CD4-positive, alpha-beta T cell treated with Interleukin-1 beta for 1 hour (primary cell): ENCODE measurements at places on chromosomes 4 and X.

DNA sequence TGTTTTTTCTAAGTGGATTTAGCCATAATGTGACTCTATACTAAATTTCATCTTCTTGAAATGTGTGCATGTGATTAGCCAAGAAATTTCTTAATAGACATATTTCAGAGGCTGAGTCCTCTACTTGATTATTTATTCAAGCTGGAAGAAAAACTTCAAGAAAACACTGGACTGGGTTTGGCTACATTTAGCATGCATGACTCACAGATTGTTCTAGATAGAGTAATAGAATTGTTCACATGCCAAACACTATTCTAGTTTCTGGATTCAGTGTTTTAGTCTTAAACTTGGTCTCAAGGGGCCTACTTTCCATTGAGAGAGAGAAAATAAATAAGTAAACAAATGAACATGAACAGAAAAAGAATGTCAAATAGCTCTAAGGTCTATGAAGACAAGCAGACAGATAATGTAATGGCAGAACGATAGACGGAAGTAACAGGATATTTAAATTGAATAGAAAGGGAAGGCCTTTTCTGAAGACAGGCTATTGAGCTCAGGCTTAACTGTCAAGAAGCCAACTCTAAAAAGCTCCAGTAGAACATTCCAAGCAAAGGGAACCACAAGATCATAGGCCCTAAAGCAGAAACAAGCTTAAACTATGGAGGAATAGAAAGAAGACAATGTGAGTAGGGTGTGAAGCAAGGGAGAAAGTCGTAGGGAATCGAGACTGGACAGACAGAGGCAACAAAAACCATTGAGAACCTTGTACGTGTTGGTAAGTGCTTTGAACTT lies 104.6 kb downstream of the TMEM144 start:
- DNase-seq = no peak

- DNase-seq = no peak
These were observed 29.5 kb upstream of the TXLNG start for GRCh38 chrX:16756724-16757123.

GRCh38 chrX:25523574-25524540 lies 508.1 kb upstream of the ARX start:
- no peak for DNase-seq

- no peak for DNase-seq
These were observed 69.9 kb downstream of the PALLD start for GRCh38 chr4:168566726-168567125.

DNA sequence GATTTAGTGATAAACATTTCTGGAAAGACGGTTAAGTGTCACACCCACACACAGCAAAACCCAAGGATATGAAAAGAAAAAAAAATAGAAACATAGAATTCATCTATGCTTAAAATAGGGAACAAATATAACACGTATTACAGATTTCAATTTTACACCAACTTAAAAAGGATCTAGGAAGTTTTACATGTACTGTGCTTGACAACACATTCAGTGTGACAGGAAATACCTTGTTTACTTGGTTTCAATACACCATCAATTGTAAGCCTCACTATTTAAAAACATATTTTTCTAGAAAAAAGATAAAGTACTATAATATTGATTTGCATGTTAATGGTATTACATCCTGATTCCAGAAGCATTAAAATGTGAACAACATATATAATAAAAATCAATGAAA lies 77.0 kb upstream of the SPRY1 start:
- no peak for DNase-seq

- DNase-seq = no peak
These were observed 42.6 kb downstream of the C4orf51 start for GRCh38 chr4:145722561-145722960.

DNA sequence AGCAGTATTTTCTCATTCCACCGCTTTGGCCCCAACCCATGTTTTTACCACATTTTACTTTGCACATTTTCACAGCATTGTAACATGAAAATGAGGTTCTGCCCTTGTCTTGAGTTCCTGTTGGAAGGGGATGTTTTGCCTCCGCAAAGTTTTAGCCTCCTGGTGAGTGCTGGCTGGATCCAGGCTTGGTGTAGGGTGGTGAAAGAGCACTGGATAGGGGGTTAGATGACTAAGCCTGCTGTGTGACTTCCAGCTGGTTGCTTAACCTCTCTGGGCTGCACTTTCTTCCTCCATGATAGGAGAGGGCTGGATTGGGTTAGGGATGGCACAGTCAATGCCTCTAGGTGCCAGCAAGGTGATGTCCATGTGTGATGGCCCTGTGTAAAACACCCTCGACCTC lies 28.9 kb downstream of the CYTL1 start:
- no peak for DNase-seq

DNA sequence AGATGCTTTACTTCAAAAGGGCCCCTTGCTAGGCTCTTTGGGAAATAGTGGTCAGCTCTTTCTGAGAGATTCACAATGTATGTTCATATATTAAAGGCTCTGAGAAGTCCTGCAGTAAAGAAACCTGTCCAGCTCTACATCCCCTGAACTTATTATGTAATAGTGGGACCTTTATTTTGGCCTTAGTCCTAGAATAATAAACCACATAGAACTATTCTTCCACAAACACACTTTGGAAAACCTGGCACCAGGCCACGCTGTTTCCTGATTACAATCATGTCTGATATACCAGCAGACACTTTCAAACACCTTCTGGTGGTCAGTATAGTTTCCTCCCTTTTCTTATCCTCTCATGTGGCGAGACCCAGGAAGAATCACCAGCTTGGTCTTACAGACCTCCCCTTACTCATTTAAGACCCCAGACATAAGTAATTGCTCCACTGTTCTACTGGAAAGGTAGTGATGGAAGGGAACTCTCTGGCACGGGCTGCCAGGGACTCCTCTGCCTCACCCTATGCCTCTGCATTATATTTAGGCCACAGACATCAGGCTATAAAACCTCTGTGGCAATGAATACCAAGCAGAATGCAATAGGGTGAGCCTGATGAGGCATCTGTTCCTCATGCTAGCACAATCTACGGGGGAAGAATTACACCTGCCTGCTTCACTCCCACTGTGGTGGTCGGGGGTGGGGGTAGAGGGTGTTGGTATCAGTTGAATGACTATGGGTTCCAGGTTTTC lies 5.7 kb upstream of the PPEF1 start:
- no peak for DNase-seq

DNA sequence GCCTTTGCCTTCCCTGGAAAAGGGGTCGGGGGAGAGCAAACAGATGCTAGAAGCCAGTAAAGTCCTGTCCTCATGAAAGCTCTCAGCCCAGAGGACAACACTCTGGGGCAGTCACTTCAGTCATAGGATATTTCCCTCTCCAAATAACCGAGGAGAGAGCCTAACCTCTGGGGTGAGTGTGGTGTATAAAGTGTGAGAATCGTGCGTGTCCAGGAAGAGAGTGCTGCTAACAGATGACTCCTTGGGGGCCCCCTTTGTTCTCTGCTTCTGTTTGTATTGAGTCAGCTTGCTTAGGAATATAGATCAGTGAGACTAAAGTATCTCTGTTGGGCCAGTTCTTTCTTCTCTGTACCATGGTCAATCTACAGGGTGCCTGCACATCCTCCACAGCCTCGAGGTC lies 247.2 kb downstream of the PALLD start:
- no peak for DNase-seq

- DNase-seq = no peak
These were observed at the start of gene DUSP9 for GRCh38 chrX:153646620-153647373. Gene DUSP9 (plus strand): TSS chrX:153647203. CDS start chrX:153647954, 751 bp downstream.

- DNase-seq = no peak
These were observed 132.2 kb downstream of the AFAP1 start for GRCh38 chr4:7807351-7807921.

DNA sequence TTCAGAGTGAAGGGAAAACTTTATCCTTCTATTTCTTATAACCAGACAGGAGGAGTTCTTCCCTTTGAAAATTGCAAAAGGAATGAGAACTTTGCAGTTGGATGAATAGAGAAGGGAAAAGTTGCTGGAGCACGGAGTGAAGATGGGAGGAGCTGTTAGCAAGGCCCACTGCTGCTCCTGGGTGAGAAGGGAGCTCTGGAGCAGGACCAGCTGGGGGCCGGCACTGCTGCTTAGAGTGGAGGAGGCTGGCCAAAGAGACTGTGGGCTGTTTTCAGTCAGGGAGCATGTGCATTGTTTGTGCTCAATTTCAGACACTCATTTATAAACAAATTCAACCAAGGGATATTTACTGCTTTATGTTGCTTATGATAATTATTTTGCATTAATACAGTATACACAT lies 164.2 kb downstream of the STIM2 start:
- DNase-seq = no peak

DNA sequence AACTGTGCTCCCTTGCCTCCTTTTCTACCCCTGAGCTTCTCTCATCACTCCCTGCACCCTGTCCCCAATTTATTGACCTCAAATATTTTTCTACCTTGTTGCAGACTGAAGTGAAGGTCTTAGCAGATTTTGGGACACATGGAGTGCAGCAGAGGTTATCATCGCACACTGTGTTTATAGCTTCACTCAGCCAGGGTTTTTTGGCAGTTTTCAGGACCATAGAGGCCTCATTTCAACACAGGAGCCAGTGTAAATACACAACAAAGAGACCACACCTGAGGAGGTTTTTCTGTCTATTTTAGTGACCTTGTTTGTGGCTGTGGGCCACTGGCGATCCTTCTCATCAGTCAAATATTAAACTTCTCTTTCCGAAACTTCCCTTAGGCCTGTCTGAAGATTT lies 457.1 kb downstream of the SPRY1 start:
- DNase-seq = no peak

DNA sequence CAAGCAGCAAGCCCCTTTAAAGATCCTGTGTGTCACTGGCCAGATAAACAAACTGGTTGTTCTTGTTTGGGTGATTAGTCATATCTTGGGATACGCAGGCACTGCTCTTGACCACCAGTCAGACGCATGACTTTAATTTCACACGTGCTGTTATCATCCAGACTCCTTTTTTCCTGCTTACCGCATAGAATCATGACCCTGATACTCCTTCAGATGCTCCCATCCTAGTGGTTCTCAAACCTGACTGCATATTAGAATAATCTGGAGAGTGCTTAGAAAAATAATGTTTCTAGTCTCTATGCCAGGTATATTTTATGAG lies 78.8 kb downstream of the CLDN22 start:
- DNase-seq = no peak

GRCh38 chrX:39601231-39602177 lies 496.3 kb downstream of the BCOR start:
- DNase-seq = no peak

- DNase-seq = no peak
These were observed 71.5 kb upstream of the HPRT1 start for GRCh38 chrX:134388161-134389109.

DNA sequence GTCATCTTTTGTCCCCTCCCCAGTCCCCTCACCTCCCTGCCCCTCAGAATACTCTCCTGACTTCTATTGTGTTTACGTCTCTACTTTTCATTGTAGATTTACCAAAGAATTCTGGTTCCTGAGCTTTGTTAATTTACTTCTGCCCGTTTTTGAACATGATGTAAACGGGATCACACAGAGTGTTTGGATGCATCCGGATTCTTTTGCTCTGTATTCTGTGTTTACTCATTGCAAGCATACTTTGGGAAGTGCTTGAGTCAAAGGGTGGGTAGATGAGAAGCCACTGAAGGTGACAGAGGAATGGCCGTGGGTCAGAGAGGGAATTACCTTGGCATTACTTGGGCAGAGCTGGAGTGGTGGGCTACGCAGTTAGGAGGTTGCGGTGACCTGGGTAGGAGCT lies 18.0 kb downstream of the CLCN4 start:
- no peak for DNase-seq

DNA sequence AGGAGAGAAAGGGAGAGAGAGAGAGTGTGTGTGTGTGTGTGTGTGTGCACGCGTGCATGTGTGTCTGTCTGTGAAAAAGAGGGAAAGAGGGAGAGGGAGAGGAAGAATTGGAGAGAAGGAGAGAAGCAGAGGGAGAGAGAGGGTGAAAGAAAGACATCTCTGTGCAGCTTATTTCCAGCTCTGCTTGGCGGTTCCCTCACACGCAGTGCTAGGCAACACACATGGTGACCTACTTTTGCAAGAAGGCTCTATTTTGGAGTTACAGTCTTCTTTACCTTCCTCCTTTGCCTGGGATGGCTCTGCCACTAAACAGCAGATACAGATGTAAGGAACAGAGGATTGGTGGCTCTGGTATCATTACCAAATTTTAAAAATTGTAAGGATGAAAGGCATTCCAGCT lies 40.1 kb downstream of the SLC16A2 start:
- no peak for DNase-seq

DNA sequence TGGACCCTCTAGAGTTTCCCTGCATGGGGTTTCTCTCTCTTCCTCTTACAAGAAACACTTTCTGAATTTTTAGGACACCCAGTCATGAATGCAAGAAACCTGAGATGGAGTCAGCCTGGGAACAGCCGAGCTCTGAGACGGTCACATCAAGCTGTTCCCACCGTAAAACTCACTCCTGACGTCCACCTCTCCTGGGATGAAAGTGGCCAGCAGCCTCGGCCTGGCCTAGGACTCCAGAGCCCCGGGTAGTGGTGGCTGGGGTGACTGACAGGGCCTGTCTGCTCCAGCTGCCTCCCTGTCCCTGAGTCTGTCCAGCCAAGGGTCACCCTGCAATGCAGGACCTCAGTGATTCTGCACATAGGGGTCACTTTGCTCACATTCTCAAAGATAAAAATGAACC lies 217.8 kb downstream of the SHOX start:
- no peak for DNase-seq

DNA sequence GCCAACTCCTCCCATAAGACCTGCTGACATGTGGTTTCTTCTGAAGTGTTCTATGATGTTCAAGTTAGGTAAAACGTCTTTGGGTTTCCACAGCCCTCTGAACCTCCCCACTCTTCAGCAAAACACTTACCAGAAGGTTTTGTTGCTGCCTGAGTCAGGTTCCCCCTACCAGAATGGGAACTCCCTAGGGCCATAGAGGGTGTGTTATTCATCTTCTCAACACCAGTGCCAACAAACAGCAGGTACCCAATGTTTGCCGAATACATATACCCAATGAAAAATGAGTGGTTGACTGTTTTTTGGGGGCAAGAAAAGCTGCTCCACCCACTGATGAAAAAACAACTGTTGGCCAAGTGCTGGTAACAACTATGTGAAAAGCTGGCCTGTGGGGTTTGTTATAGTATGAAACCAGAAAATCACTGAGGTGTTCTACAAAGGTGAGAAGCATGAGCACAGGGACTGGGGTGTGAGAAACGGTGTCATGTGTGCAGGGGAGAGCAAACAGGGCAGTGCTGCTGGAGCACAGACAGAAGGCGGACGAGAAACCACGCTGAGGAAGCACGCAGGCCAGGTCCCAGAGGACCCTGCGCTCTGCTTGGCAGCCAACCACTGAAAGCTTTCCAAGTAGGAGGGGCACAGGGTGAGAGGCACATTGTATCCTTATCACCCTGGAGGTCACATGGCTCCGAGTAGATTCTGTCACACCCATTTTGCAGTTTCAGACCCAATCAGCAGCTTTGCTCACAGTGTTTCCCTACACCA lies 28.8 kb downstream of the ATP8A1 start:
- peak; percentile 46 for DNase-seq

DNA sequence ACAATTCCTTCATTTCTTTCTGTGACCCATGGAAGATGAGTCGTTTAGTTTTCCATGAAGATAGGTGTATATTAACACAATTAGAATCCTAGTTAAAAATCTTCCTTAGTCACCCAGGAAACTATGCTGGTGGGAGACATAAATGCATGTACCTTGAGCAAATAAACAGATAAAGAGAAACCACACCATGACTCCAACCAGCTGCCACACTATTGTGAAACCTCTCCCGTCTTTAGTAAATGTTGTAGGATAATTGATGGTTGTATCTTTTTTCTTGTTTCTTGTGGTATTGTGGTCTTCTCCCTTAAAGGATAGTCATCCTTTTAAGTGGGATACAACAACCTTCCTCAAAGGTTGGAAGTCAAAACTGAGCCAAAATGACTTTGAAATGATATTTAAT lies 103.8 kb upstream of the LEF1 start:
- no peak for DNase-seq

GRCh38 chr4:113008135-113008534 lies 41.3 kb upstream of the ANK2 start:
- no peak for DNase-seq
